ENCODE measurements at places on chromosomes 5 and 9. TPM values are rescaled to one million over a fixed set of nuclear protein-coding genes. Genes with fewer than 3 reads are reported as not detected.

Gene PPP6C
- 27.3 TPM for total RNA-seq

Gene OR13D1
- not detected for total RNA-seq

Gene PRRT1B
- 0.80 TPM for total RNA-seq

Gene FAT2
- not detected for total RNA-seq
